ENCODE measurements at places on chromosomes 6 and 20. TPM values are rescaled to one million over a fixed set of nuclear protein-coding genes. Genes with fewer than 3 reads are reported as not detected.

DNA sequence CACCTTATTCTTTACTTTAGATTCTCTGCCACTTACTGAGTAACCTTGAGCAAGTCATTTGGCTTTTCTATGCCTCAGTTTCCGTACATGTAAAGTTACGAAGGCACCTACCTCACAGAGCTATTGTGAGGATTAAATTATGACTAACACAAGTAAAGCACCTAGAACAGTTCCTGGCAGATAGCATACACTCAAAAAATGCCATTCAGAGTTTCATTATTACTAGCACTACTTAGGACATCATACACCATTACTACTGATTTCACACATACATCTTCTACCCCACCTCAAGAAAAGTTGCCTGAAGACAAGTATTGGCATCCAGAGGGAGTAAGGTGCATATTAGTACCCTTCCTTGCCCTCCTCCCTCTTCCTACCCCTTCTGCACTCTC, 107.8 kb downstream of the OGFRL1 start:
- DNase-seq, result no peak

GRCh38 chr6:13273202-13273930, 55.0 kb downstream of the TBC1D7 start:
- DNase-seq, result no peak

The OPN5 gene
- polyA plus RNA-seq, result not detected

DNA sequence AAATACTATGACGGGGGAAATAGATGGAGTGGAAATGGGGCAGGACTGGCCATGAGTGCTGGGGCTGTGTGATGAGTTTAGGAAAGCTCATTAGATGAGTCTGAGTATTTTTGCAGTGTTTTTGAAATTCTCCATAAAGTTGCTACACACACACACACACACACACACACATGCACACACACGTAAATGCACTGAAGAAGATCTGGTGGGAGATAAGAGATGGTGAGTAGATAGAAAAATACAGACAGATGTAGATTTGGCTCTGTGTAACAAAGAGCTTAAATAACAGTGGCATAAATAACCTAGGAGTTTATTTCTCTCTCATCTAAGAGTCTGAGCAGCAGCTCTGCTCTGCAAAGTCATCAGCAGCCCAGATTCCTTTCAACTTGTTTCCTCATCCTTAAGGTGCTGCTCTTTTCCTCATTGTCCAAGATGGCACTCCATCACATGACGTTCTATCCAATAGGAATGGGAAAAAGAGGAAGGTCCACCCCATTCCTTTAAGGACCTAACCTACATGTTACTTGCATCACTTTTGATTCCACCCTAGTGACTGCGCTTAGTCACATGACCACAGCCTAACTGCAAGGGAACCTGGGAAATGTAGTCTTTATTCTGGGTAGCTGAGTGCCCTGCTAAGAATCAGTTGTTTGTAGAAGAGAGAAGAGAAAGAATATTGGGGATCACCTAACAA, 76.4 kb downstream of the EYA2 start:
- peak; percentile 76 for DNase-seq

All from SK-N-SH (cell line).